ENCODE measurements at places on chromosomes 6 and 20. TPM values are rescaled to one million over a fixed set of nuclear protein-coding genes. Genes with fewer than 3 reads are reported as not detected.

- no peak for DNase-seq
Observed at GRCh38 chr6:155157101-155157500, 106.7 kb upstream of the CLDN20 start.

GRCh38 chr20:1173698-1174097 is 11.1 kb downstream of the TMEM74B start:
- DNase-seq: no peak

DNA sequence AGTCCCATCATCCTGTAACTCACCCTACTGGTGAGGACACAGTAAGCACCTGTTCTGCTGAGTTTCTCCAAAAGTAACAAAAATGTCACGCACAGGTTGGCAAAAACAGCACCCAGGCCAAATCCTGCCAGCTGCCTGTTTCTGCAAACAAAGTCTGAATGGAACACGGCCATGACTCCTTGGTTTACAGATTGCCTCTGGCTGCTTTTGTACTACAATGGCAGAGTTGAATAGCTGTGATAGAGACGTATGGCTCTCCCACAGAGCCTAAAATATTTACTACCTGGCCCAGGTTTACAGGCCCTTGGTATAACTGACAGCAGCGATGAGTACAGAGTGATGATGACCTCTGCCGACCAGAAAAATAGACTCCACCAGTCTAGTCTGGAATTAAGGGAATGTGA is 52.6 kb downstream of the CNKSR3 start:
- DNase-seq: no peak

DNA sequence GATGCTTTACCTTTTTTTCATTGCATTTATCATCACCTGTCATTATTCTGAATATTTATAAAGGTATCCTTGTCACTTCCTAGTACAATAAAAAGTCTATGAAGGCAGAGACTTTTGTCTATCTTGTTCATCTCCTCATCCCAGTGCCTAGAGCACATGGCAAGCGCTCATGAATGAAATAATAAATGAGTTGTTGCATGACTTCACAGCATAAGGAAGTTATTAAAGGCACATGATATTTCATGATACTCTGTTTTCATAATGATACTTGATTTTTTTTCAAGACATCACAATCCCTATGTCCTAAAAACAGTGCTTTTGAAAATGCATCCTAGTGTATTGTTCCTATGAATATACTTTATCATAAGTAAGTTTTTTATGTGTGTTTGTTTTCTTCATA is 310.6 kb upstream of the RSPO3 start:
- no peak for DNase-seq

Gene PRND
- not detected for total RNA-seq

All from tibial nerve (tissue), 4 donors.